Activated naive CD8-positive, alpha-beta T cell treated with anti-CD3 and anti-CD28 coated beads, Interleukin-2, amount 50 U/mL, for 24 hours (primary cell): ENCODE measurements at places on chromosomes 2 and 18.

DNA sequence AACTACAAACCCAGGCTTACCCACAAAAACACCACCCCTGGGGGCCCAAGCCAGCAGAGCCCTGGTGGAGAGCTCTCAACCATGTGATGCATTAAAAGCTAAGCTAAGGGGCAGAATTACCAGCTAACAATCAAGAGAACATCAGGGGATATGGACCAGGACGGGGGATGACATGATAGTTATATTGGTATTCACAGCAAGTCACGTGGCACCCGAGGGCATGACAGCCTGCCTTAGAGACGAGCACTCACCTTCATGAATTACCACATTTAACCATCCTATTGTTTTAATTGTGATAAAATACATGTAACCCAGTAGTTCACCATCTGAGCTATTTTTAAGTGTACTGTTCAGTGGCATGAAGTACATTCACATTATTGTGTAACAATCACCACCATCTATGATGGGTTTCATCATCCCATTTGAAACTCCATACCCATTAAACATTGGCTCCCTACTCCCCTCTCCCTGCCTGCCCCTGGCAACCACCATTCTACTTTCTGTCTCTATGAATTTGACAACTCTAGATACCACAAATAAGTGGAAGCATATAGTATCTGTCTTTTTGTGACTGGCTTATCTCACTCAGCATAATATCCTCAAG is 245.6 kb downstream of the ANAPC1 start:
- no peak for DNase-seq

DNA sequence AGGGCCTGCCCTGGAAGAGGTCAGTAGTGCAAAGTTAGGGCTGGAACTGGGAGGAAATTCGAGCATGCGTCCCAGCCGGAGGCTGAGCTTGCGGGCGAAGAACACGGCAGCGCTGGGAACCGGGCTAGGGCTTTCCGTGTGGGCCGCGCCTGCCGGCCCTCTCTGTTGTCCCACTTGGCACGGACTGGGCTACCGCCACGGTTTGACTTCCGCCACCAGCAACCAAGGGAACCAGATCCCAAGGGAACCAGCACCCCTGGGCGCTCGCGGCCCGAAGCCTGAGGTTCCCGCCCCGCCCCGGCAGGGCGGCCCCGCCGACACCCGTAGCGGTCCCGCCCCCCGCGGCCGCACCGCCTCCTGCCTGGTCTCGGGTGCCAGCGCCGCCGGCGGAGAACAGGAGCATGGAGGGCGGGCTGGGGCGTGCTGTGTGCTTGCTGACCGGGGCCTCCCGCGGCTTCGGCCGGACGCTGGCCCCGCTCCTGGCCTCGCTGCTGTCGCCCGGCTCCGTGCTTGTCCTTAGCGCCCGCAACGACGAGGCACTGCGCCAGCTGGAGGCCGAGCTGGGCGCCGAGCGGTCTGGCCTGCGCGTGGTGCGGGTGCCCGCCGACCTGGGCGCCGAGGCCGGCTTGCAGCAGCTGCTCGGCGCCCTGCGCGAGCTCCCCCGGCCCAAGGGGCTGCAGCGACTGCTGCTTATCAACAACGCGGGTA is at the start of gene SPR:
TSS of gene SPR (plus strand) at position 377 of the 708 bp plus-strand sequence. CDS start at position 402, 25 bp downstream.
- DNase-seq, result peak; percentile 79

DNA sequence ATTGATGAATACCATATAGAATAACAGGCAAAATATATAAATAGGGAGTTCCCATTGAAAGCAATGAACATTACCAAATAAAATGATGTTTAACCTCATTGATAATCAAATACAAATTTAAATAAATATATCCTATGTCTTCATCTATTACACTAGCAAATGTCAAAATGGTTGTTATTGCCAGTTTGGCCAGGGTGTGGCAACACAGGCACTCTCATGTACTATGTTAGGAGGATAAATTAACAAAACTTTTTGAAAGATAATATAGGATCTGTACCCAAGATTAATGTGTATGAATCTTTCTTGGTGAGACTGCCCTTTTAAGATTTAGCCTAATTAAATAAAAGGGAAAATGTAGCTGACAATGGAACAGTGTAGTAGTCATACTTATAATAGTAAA is 659.3 kb downstream of the ERBB4 start:
- DNase-seq, result no peak

DNA sequence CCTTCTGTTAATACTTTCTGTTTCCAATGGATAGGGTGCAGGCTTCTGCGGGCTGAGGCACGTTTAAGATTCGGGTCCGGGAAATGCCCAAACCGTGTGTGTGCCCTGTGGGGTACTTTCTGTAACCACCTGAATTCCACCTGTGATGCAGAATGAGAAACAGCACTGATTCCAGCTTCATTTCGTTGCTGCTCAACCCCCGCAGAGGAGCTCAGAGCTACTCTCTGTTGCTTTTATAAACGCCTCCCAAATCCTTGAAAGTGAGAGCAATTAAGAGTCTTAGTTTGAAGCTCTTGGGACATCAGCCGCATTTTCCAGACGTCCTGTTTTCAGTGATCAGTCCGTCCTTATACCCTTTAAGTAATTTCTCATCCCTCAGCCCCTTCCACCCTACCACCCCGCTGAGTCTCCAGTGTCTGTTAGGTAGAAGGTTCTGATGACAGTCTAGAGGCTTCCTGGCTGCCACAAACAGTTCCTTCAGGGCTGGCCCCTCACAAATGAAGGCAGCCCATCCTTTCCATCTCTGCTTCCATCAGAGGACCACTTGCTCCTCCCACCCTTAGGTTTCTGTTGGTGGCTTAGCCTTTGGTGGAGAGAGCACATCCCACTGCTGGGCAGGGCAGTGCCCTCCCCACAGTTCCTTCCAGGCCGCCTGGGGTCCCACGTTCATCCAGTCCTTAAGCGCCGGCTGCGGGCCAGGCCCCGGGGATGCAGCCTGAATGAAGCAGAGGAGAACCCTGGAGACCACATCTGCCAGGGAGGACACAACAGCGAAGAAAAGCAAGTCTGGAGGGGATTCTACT is 230.1 kb downstream of the SEPTIN10 start:
- no peak for DNase-seq

- DNase-seq, result no peak
These were observed 143.2 kb upstream of the SETBP1 start for GRCh38 chr18:44537526-44537925.

- no peak for DNase-seq
These were observed 125.9 kb upstream of the NABP1 start for GRCh38 chr2:191552066-191552465.

DNA sequence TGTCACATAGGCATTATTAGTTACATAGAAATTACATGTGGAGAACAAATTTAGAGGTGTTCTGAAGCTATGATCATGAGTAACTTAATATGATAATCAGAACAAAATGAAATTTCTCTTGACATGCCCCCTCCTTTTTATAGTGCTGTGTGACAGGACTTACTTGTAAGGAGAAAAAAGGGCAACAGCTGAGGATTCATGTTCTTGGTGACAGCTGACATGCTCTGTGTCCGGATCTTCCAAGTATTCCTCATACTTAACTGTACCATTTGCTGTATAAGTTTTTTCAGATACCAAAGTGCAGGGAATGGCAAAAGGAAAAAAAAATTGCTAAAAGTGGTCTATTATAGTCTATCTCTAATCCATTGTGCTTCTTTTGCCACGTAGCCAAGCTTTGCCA is 3.5 kb upstream of the MYL1 start:
- DNase-seq, result no peak

DNA sequence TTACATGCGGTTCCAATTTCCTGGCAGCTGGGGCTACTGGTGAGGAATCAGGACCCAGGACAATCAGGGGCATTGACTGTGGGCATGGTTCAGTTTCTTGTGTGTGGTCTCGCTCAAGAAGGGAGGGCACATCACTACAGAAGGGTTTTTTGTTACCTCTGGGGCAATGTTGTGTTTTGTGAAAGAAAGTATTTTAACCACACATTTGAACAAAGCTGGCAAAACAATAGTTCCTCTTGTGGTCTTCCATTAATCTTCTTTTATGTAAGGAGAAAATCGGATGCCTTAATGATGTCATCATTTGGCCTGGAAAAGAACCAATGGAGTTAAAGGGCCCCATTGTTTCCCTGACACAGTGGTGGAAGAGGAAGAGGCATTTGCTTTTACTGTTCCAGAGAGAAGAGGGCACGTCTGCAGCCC is 197.4 kb downstream of the SH3BP4 start:
- DNase-seq, result no peak

DNA sequence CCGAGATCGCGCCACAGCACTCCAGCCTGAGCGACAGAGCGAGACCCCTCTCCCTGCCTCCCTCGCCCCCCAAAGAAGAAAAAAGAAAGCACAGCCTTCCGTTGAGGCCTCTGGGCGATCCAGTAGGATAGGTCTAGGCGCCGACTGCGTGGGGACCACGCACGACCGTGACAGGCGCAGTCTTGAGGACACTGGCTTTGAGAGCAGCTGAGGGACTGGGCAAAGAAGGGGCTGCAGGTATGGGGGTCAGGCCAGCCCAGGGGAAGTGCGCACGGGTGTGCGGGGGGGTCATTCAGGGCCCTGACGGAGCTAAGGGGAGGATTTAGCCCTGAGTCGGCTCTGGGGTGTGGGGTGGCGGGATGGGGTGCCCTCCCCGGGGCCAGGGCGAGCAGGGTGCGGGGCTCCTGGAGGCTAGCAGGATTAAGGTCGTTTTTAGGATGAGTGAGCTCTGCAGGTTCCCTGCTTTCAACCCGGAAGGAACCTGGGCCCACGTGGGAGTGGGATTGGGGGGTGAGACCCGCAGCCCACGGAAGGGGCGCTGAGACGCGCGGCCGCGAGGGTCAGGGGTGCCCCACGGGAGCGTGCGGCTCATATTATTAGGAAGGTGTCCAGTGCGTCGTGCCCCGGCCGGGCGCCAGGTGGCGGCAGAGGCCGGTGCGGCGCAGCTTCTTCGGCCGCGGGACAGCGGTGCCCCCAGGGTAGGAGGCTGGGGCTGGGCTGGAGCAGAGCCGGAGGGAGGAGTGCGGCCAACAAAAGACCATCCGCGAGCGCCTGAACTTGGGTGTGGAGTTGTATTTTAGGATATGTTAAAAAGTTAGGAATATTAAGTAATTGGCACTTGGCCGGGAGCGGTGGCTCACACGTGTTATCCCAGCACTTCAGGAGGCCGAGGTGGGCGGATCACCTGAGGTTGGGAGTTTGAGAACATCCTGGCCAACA is 20.5 kb upstream of the ZNF236 start:
- peak; percentile 65 for DNase-seq

DNA sequence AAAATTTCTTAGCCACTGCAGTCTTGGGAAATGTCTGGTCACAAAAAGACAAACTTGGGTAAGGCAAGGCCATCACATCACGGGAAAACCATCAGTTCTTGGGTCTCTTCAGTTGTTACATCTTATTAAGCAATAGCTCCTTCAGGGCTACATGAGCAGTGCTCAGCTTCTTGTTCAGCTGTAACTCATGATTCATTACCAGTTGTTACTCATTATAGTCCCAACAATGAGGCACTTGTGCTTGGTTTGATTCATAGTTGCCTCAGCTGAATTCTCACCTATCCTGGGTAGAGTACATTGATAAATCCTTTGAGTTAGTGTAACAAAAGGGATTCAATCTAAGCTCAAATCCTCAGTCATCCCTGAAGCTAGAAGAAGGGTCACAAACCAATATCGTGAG is 102.4 kb upstream of the DCC start:
- no peak for DNase-seq

- DNase-seq, result no peak
These were observed 36.9 kb downstream of the MSH6 start for GRCh38 chr2:47819834-47820233.

DNA sequence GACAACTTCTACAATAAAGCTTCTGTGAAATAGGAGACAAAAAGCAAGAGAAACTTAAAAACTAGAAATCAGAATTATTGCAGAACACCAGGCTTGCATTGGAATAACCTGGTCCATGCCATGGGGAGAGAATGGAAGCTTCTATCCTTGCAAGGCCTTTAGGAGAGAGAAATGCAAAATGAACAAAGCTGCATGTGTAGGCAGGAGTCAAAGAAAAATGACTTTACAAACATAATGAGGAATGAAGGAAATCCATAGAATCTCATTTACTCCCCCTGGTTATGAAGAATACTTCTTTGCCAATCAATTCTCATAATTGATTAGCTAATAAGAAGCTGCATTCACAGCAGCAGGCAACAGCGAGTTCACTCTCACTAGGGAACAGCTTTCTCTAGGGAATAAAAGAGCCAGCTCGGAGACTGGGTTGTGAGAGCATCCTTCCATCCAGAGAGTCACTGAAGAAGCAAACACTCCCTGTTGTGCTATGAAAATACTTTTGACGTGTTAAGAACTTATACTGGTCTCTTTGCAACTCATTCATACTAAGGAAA is 235.9 kb upstream of the LRATD1 start:
- no peak for DNase-seq

- no peak for DNase-seq
These were observed 38.0 kb downstream of the EMILIN2 start for GRCh38 chr18:2884706-2885285.

DNA sequence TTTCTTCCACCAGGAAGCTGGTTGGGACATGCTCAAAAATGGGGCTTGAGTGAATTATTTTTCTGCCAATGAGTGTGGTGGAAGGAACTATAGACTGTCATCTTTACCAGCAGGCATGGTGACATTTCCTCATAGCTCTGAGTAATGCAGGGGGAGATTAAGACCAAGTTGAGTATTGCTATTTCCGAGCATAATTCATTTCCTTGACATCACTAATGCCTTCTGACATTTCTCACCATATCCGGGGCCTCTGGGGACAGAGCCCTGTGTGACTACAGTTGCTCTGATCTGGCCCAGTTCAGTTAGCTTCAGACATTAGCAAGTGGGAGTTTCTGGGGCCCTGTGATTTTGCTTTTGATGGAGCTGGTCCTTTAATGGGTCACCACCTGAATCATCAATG is 410.4 kb downstream of the MEIS1 start:
- no peak for DNase-seq

- DNase-seq, result no peak
These were observed 729.9 kb upstream of the GYPC start for GRCh38 chr2:125925891-125926546.

DNA sequence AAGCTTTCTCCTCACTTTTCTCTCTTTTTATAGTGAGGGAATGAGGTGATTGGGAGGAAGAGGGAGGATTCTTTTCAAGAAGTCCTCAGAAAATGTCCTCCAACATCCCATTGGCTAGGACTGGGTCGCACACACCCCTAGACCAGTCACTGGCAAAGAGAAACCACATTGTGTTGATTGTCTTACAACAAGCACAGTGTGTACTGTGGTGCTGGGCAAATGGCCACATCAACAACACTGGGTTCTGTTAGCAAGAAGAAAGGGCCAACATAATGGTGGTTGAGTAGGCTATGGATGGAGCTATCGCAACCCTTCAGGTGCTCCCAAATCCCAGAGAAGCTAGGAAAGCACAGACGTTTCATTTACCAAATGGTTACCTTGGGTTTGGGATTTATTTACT is 18.7 kb upstream of the PTPN4 start:
- DNase-seq, result no peak

DNA sequence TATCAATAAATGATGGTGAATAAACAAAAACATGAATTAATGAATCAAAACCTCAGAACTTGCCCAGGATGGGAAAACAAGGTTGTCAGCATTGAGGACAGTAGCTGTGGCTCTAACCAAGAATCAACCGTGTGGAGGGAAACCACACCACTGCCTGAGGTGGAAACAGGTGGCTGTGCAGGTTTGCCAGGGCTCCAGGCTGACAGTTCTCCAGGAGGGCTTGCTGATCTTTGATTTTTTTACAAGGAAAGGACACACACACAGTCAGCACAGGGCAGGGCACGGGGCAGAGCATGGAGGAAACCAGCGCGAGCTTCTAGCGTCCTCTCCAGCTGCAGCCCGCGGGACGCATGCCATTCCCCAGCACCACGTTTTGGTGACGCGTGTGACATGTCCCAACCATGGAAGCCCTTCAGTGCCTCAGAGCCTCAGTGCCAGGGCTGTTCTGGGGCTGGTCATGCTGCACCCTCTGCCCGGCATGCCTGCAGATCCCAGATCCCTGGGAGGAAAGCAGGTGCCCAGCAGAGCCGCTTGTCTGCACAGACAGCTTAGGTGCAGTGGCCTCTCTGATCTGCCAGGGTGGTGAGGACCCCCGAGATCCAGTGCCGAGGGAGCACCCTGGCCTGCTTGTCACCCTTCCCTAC is 15.8 kb upstream of the AGXT start:
- no peak for DNase-seq
